ENCODE measurements at places on chromosomes 13 and 19.
A peak's percentile ranks its signal among the peaks of the same experiment; 100 is the strongest.

DNA sequence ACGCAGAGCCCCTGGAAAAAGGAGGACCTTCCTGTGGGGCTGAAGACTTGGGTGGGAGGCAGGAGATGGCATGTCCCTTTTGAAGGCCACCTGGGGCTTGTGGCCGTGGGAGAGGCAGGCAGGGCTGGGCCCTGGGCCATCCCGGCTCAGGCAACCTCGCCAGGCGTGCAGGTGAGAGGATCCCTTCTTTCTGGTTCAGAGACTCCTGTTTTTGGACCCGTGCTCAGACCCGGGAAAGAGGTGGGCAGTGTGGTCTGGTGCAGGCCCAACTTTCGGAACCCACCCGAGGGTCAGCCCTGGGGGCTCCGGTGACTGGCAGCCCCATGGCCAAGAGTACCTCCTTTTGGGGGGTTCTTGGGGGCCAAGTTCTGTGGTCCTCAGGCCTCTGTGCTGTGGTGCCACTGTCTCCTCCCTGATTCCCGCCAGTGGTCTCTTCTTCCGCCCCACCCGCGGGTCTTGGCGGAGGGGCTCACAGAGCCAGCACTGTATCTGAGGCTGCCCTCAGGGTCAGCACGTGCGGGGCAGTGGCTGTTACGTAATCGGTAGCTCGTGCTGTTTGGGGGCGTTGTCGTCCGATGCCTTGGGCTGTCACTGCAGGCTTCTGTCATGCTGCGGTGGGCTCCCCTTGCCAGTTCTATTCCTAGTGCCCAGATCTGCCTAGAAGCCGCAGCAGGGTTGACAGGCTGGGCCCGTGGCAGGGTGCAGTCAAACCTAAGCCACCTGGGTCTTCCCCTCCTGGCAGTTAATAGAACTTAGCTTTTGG lies 42.7 kb downstream of the KDM4B start:
- no peak for DNase-seq

- DNase-seq: no peak
Observed at GRCh38 chr19:58170860-58171259, 12.0 kb upstream of the ZNF274 start.

DNA sequence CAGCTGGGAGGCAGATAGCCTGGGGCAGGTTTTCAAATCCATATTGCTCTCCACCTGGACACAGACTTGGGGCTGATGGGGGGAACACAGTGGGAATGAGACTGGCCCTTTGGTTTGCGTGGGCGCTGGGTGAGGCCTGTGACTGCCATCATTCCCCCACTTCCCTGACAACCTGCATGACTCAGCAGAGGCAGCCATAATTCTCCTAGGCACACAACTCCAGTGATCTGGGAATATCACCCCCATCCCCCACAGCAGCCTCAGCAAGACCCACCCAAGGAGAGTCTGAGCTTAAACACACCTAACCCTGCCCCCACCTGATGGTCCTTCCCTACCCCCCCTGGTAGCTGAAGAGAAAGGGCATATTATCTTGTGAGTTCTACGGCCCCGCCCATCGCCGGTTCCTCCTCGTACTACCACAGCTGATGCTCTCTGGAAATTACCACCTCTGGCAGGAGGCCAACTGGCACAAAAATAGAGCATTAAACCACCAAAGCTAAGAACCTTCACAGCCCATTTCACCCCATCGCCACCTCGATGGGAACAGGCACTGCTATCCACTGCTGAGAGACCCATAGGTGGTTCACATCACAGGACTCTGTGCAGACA lies 71.0 kb downstream of the RNF17 start:
- DNase-seq: no peak

- peak; percentile 27 for DNase-seq
Observed at GRCh38 chr19:1131718-1132551, 28.1 kb downstream of the GPX4 start.

- DNase-seq: no peak
Observed at GRCh38 chr19:52226652-52227051, 36.8 kb downstream of the PPP2R1A start.

DNA sequence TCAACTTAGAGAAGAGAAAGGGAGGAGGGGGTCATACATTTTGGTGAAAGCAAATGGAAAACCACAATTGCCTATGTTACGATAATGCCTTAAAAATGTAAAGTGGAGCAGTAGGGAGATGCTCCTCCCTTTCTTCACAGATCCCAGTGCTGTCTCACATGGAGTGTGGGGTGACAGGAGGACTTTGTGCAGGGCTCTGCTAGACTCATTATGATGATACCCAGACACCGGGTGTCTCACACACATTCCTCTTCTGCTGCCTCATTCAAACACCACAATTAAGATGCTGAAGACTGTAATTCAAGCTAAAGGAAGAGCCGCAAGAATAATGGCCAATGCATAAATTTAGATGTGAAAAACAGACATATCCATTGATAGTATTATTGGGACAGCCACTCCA lies 150.6 kb downstream of the LHFPL6 start:
- no peak for DNase-seq
